ENCODE measurements at places on chromosomes 2 and 18.

DNA sequence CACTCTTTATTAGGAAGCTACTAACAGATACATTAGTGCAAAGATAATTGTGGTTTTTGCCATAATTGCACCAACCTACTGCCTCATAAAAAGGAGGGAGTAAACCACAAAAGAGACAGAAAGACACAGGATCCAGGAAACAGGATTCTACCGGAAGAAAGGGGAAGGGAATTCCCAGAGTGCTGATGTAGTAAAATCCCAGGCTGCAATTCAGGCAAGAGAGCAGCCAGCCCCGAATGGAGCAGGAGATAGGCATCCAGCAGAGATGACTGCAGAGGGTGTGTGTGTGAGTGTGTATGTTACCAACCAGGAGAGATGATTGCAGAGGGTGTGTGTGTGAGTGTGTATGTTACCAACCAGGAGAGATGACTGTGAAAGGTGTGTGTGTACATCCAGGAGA lies 84.4 kb downstream of the KCNS3 start:
- DNase-seq = no peak

GRCh38 chr2:236782938-236783337 lies 213.3 kb downstream of the ACKR3 start:
- DNase-seq = no peak

GRCh38 chr18:54089749-54090459 lies 134.6 kb downstream of the MBD2 start:
- DNase-seq = no peak

GRCh38 chr2:96340493-96341414 lies 5.2 kb downstream of the NCAPH start:
- DNase-seq = no peak

DNA sequence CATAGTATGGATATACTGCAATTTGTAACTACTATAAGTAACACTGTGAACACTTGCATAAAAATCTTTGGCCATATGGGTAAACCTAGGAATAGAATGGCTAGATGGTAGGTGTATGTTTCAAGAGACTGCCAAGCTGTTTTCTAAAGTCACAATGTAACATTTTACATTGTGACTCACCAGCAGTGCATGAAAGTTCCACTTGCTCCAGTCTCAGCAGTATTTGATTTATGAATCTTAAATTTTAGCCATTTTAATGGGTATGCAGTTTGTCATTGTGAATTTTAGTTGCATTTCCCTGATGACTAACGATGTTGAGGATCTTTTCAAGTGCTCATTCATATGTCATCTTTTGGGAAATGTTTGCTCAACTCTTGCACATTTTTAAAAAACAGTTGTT lies 86.1 kb downstream of the FARSB start:
- no peak for DNase-seq

GRCh38 chr2:72973566-72974435 lies 56.5 kb downstream of the EMX1 start:
- DNase-seq = peak; percentile 8

GRCh38 chr2:203893401-203893800 lies 25.8 kb downstream of the CTLA4 start:
- no peak for DNase-seq

DNA sequence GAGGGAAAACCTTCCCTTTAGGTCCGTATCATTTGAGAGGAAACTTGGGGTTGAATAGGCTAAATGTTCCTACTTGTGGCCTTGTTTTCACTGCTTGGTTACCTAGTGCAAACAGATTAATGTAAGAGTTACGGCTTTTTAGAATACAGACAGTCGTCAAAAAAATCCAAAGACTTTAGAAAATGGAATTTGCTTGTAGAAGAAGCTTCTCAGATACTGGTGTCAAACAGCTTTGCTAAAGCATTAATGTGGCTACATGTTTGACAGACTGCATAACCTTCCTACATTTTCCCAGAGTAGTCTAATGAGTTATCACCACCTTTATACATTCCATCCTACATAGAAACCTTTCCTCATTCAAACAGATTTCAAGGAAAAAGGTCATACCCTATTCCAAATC lies 114.6 kb downstream of the FMNL2 start:
- DNase-seq = no peak

DNA sequence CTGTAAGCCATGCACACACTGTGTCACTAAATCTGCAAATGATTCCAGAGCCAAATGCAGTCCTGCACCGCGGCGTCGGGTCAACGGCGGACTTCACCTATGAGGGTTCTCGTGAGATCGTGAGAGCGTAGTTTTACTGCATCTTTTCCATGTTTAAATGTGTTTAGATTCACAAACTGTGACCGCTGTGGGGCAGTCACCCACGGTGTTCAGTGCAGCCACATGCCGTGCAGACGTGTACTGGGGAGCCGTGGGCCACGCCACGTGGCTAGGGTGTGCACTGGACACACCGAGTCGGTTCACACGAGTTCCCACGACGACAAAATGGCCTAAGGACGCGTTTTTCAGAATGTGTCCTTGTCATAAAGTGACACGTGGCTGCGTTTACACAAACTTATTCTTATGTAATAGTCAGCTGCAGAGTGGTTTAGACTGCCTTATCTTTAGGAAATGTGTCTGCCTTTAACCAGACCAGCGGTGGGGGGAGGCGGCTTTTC lies 34.1 kb downstream of the NFATC1 start:
- DNase-seq = no peak

GRCh38 chr2:162372818-162373217 lies 28.9 kb downstream of the GCA start:
- no peak for DNase-seq

DNA sequence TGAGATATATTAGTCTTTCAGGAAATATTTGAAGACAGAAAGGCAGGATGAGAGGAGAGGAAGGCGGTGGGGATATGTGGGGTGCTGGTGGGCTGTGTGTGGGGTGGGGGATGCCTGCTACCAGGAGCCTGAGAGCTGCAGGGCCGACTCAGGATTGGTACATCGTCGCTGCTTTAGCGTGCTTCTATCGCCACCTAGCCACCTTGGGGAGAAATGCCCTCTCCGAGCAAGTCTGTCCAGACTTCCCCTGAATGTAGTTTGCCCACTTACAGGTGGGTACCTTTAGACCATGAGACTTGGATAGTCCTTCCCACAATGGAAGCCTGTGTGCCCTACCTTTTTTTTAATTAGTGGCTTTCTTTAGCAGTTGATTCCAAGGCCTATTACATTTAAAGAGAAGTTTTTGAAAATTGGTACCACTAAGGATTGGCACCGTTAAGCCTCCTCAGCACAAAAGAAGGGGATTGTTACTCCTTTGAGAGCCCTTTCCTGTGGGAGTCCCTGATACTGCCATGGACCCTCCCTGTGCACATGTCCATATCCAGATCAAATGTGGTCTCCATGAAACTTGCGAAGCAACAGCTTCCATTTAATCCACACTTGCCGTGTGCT lies 114.1 kb upstream of the NDUFV2 start:
- peak; percentile 26 for DNase-seq

- no peak for DNase-seq
Measured at GRCh38 chr2:218813771-218814460, 17.7 kb downstream of the PRKAG3 start.

DNA sequence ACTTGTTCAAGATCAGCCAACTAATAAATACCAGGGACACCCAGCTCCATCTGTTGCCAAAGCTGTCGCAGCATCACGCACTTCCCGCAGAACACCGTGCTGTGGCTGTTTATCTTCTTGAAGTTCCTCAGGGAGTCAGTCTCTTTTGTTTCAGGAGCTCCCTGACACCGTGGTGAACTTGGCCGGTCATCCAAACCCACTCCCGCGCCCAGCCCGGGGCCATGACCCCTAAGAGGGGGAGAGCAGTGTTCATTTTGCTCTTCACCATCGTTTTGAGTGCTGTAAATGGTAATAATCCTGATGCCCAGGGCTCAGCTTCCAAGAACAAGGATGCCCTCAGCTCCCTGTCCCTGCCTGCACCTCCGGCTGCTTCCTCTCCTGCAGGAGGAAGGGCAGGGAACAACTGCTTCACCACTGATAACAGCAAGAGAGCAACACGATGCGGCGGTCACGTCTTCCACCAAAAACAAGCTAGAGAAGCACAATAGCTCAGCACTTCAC lies 131.4 kb downstream of the SEPTIN10 start:
- DNase-seq = no peak

DNA sequence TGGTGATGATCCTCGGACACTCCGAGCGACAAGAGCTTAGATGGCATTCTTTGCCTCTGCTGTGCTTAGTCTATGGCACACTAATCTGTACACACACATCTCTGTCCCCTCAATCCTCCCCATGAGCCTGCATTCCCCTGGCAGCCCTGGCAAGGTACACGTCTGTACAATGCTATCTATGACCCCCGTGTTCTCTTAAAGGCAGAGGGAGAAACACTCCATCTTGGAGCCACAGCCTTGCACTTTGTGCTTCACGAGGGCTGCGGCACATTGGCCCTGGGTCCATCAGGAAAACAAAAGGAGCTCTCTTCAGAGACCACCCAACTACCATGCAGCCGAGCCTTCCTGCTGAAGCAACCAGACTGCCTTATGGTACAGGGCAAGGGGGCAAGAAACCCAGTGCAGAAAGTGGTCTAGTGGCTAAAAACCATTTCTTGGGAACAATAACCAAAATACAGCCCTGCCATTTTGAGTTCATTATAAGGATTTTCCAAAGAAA lies 42.5 kb downstream of the STEAP3 start:
- no peak for DNase-seq

GRCh38 chr2:74550231-74550630 lies 3.5 kb downstream of the LOXL3 start:
- DNase-seq = no peak

- no peak for DNase-seq
Measured at GRCh38 chr2:240563951-240564560, 3.9 kb downstream of the DUSP28 start.

DNA sequence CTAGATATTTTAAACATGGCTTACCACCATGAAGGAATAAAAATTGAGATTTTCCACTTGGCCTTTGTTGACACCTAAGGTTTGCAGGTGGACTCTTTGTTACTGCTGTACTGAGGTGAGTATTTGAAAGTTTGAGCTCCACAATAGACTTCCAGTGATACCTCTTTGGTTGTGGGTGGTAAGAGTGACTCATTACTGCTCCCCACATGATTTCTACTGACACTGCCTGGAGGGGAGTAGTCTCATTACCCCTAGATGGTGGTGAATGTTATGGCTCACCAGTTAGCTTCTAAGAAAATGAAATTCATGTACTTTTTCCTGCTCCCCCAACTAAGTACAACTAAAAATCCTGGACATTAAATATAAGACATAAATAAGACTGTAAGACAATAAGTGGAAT lies 1183.1 kb upstream of the TMEFF2 start:
- DNase-seq = no peak

- DNase-seq = no peak
Measured at GRCh38 chr18:2953935-2954653, 58.9 kb downstream of the LPIN2 start.

- no peak for DNase-seq
Measured at GRCh38 chr2:26522751-26523171, 44.8 kb upstream of the OTOF start.

GRCh38 chr2:8152392-8153257 lies 529.2 kb upstream of the ID2 start:
- no peak for DNase-seq

DNA sequence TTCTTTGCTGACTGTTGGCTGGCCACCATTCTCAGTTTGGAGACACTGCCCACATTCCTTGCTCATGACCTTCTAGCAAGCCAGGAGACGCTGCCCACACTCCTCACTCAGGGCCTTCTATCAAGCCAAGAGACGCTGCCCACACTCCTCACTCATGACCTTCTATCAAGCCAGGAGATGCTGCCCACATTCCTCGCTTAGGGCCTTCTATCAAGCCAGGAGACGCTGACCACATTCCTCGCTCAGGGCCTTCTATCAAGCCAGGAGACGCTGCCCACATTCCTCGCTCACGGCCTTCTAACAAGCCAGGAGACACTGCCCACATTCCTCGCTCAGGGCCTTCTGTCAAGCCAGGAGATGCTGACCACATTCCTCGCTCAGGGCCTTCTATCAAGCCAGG lies 131.3 kb upstream of the CBLN2 start:
- DNase-seq = no peak

GRCh38 chr2:48633143-48633542 lies 15.5 kb downstream of the GTF2A1L start:
- no peak for DNase-seq

DNA sequence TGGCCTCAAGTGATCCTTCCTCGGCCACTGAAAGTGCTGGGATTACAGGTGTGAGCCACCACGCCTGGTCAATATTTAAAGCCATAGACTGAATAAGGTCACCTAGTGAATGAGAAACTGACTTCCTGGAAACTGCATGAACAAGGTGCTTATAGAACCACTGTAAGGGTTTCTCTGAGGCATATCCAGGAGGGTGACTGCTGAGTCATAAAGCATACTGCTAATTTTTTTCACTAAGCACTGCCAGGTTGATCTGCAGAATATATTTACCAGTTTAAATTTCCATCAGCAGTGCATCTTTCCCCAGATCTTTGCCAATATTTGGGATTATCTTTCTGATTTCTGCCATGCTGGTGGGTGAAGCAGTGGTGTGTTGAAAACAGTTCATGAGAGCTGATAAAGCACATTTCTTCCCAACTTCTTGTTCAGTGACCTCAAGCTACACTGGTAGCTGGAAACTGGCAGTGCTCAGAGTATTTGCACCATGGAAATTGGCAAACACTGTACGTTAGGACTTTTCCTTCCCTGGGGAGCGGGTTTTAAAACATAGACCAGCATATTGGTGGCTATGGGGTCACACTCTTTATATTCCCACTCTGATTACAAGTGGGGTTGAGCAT lies 4.2 kb upstream of the CLIP4 start:
- no peak for DNase-seq

DNA sequence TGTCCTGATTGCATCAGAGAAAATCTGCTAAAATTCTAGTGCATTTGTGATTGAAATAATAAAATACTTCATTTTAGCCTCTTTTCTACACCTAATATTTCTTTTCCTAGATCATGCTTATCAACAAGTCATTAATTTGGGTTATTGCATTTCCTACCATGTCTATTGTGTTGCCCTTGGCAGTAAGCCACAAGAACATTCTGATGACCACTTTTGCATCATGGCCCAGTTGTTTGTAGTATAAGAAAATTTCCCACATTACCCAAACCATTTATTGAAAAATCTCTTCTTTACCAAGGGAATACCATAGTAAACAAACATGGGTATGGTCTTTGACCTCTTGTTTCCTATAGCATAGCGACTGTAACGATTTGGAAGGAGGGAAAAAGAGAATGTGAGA lies 76.3 kb downstream of the R3HDM1 start:
- no peak for DNase-seq

- no peak for DNase-seq
Measured at GRCh38 chr18:63329431-63330145, 10.0 kb upstream of the BCL2 start.

DNA sequence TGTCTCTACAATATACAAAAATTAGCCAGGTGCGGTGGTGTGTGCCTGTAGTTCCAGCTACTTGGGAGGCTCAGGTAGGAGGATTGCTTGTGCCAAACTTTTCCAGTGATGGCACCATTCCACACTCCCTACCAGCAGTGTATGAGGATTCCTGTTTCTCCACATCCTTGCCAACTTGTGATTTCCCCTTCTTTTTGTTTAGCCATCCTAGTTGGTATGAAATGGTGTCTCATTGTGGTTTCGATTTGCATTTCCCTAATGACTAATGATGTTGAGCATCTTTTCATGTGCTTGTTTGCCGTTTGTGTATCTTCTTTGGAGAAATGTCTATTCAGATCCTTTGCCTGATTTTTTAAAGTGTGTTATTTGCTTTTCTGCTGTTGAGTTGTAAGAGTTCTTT lies 41.0 kb downstream of the EPB41L5 start:
- no peak for DNase-seq

Measured in T follicular helper cell (primary cell).